ENCODE measurements at places on chromosomes 2 and 18.

- DNase-seq = no peak
Observed at GRCh38 chr2:2244508-2244907, 86.6 kb downstream of the MYT1L start.

- no peak for DNase-seq
Observed at GRCh38 chr2:198213253-198213652, 408.9 kb downstream of the PLCL1 start.

GRCh38 chr2:225073198-225073597, 30.9 kb upstream of the DOCK10 start:
- DNase-seq = no peak

DNA sequence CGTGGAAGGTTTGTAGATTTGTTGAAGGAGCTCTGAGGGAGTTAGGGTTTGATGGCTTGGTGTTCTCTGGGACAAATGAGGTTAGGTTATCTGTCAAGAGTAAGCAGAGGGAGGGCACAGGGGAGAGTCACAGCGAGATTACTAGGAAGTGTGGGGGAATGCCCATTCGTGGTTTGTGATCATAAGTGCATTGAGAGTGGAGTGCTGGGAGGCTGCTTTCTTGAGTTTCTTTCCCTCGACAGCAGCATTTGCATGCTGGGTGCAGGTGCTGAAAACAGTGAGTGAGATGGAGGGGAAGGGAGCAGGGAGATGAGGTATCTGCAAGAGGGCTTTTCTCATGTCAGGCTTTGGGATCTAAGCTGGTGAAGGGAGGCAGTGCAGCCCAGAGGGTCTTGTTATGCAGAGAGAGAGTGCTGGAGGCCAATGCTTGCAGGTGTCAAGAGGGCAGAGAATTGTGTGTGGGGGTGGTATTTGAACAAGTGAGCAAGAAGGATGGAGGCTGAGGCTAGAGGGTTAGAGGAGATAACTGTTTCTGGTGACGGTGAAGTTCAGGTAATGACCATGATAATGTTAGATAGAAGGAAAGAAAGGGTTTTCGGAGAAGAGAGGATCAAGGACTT, 8.8 kb downstream of the RALB start:
- no peak for DNase-seq

DNA sequence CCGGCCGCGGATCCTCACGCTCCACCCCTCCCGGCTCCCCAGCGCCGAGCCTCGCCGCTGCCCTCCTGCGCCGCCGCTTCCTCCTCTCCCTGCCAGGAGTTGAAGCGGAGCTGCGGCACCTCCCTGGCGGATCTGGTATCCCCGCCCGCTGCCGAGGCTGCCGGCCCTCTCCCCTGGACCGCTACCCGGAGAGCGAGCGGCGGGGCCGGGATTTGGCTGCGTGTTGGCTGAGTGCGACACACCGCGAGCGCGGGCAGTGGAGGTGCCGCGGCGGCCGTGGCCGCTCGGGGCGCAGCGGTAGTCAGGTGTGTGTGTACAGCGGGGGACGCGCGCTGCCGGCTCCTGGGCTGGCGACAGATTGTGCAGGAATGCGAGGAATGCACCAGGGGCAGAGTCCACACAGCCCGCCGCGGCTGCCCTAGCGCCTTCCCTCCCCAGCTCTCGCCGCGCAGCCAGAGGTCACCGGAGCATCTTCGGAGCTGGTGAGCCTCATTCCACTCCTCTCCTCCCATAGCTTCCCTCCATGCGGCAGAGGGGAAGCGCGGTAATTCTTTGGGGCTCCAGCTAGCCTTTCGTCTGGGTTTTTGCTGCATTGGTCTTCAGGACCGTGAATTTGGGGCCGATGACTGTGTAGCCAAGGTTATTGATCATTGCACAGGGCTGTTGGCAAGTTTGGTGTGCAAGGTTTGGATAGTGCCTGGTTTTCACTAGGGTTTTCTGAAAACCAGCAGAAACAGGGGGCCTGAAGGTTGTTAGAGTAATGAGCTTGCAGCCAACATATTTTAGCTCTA, 1.3 kb downstream of the PKP4 start:
- no peak for DNase-seq

GRCh38 chr2:86675104-86675503, 45.0 kb upstream of the RMND5A start:
- DNase-seq = no peak

- no peak for DNase-seq
Observed at GRCh38 chr2:65628156-65628555, 195.8 kb upstream of the SPRED2 start.

DNA sequence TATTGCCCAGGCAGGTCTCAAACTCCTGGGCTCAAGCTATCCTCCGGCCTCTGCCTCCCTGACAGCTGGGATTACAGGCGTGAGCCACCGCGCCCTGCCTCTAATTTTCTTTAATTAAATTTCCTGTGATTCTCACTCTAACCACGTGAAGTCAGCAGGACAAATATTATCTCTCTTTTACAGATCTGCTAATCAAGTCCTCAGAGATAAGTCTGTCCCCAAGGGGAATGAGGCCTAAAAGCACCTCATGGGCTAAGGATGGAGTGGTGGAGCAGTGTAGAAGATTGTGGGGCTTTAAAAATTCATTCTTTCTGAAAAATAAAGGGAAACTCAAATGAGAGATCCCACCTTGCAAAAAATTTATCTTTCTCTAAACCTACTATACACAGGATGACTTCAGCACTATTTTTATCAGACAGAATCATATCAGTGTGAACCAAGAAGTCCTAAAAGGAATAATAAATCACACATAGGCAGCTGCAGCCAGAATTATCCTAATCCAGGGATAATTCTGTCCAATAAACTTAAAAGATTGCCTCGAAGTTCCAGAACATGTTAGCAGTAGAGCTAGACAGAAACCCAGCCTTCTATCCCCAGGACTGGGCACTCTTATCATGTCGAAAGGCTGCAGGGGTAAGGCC, 38.3 kb upstream of the BMPR2 start:
- no peak for DNase-seq

DNA sequence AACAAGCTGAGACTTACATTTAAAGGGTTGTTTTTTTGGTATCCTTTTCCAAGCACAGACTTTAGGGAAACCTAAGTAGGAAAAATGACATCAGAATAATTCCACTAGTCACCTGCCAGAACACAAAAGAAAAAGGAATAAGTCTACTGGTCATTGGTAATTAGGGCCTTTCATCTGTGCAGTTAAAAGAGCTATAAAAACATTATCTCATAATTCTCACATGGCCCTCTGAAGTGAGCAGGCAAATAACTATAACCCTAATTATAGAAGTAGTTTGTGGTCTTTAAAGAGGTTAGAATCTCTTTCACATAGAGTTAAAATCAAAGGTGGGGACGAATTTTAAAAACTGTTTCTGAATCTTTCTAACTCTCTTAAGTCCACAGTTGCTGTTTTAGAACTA, 111.1 kb upstream of the B3GNT2 start:
- DNase-seq = no peak

DNA sequence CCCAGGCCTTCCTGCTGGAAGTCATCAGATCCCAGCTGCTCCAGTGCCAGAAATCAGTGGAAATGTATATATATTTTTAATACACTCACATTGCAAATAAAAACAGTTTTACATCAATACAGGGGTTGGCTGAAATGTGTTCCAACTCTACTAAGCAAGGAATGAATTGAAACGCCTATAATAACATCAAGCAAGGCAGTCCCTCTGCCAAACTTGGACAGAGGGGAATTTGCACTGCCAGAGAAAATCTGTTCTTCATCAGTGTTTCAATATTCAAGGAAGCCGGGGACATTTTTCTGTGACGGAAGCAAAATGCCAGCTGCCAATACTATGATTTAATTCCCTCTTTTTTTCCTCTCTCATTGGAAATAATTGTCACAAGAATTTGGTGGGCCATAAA, 335.3 kb downstream of the TNS1 start:
- DNase-seq = no peak

DNA sequence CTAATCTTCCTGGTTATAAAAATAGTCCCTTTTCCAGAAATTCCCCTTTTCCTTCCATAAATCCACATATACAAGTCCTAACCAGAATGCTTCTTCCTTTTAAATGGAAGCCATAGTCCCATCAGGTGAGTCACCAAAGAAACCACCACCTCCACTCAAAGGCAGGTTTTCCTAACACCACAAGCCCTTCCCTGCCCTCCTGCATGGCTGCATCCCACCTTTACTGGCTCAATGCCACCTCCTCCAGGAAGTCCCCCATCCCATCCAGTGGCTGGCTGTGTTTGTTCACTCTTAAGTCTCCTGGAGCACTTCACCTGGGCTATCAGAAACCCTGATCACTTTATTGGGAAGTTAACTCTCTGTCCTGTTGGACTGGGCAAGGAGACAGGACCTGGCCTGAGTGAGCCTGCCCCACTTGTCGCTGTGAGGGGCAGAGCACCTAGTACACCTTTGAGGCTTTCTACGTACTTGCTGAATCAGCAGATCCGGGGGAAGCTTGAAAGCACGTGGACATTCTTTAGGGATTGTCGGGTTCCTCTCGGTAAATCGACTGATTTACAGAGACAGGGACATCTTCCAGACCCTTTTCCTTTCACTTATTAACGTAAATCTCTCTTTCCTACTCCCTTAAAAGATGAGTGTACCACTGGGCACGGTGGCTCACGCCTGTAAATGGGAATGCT, 71.0 kb downstream of the NGEF start:
- DNase-seq = no peak

- peak; percentile 91 for DNase-seq
Observed at GRCh38 chr2:39547811-39548719, 111.0 kb upstream of the MAP4K3 start.

GRCh38 chr2:15271941-15272542, 289.1 kb downstream of the NBAS start:
- no peak for DNase-seq

DNA sequence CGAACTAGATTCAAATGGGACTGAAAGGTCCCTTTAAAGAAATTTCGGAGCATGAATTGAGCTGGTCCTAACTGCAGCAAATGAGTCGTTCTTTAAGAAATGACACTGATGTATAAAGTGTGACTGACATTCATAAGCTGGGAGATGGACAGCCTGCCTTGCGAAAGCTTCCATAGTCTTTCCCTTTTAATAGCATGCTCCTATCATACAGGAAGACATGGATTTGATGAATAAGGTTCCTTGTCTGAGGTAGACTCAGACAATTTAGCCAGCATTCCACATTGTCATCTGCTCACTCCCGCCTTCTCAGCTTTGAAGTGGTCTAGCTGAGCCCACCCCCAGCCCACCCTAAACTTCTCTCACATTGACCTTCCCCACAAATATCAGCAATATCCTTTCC, 264.9 kb downstream of the TSN start:
- no peak for DNase-seq

- no peak for DNase-seq
Observed at GRCh38 chr2:72150861-72151356, 3.2 kb upstream of the CYP26B1 start.

GRCh38 chr2:230872968-230873660, 8.4 kb downstream of the ITM2C start:
- no peak for DNase-seq

GRCh38 chr2:54476852-54477251, 20.7 kb downstream of the SPTBN1 start:
- no peak for DNase-seq

GRCh38 chr2:27085673-27086089, 891 bp upstream of the KHK start:
- no peak for DNase-seq

GRCh38 chr18:57845605-57846074, 42.5 kb upstream of the ATP8B1 start:
- no peak for DNase-seq

DNA sequence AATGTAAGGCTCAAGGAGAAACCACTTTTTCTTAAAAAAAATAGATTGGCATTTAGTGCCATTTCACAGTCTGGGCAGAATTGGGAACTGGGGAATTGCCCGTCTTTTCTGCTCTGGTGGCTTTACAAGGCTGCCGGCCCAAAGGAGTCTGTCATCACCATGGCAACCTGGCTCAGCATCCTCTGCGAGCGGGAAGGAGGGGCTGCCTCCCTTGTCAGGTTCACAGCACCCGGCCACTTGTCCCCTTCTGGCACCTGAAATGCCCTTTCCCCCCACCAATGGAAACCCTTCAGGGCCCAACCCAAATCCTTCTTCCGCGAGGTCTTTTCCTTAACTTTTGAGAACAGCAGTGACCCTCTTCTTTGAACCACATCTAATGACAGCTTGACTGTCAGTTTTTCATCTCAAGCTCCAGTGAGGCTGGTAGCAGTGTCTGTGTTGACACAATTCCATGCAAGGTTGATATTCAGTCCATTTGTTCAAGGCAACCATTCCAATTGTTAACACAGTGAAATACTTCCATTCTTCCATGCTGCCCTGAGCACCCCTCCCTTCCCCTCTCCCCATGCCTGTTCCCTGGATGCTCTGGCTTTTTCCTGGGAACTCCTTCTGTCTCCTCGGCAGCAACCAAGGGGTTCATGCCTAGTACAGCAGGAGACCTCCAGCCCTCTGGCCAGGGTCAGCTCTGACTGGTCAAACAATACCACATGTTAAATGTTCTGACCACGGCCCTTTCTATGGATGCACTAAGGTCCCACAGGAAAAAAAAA, 79.6 kb downstream of the DNER start:
- no peak for DNase-seq

DNA sequence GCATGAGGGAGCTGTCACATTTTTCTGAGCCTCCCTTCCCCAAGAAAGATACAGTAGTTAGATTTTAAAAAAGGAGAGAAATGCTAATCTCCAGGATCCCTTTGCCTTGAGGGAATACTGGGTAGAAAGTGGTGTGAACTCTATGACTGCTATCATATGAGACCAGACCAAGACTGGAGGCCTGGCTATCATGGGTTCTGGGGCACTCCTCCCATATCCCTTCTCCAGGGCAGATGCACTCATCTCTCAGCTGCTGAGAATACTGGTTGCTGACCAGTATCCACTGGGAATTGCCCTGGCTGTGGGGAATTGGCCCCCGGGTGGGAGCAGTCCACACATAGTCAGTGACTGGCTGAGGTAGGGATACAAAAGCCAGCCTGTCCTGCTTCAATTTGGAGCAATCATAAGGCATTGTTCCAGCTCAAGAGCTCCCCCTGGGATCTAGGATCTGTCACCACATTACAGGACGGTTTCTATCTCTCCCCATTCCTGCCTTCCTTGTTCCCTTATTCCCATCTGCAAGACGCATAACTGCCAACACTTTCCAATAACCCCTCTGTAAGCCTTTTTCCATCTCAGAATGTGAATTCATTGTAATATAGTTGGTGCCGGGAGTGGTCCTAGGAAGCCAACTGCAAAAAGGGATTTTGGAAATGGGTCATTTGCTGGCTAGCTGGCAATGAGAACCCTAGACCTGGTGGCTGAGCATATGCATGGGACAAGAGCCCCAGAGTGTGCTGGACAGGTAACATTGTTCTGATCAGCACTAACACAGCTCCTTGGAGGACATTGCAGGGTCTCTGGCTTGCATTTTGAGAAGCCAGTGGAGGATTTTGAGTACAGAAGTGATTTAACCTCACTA, 35.4 kb upstream of the REEP1 start:
- DNase-seq = no peak

GRCh38 chr2:141029428-141030078, 1101.3 kb downstream of the LRP1B start:
- no peak for DNase-seq

GRCh38 chr2:183034806-183035205, 3.5 kb downstream of the NCKAP1 start:
- DNase-seq = no peak

- no peak for DNase-seq
Observed at GRCh38 chr2:35408320-35408719, 947.3 kb upstream of the CRIM1 start.

GRCh38 chr2:212931271-212931670, 220.1 kb downstream of the IKZF2 start:
- no peak for DNase-seq

All from epithelial cell of prostate (primary cell).